ENCODE measurements at places on chromosomes 5 and 9.

GRCh38 chr5:97046270-97046982 lies 96.0 kb downstream of the LIX1 start:
- peak; percentile 21 for DNase-seq

- DNase-seq, result peak; percentile 71
These were observed 653 bp upstream of the HNRNPH1 start for GRCh38 chr5:179623906-179624741.

GRCh38 chr9:38205279-38205678 lies 136.3 kb upstream of the SHB start:
- DNase-seq, result no peak

DNA sequence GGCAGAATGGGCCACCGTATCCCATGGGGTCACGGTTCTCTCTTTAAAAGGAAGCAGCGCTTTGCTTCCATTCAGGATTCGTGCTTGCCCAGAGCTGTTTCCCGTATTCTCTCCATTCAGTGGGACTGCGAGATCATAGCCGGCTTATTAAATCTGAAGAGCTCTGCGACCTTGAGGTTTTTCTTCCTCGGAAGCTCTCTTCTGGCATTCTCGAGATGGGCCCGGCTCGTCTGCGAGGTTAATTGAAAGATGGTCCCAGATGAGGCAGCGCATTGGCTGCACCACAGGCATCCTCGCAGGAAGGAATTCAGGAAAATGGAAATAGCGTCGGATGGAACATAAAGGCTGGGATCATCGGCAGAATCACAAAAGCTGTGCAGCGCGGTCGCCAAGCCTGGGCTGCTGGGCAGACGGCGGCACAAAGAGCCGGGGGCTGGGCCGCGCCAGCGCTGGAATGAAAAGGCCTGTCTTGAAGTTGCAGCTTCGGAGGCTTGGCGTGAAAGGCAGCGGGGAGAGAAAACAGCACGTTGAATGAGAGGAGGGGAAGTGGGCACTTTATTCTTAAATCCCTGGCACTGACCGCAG lies 236.2 kb downstream of the IRX2 start:
- no peak for DNase-seq

DNA sequence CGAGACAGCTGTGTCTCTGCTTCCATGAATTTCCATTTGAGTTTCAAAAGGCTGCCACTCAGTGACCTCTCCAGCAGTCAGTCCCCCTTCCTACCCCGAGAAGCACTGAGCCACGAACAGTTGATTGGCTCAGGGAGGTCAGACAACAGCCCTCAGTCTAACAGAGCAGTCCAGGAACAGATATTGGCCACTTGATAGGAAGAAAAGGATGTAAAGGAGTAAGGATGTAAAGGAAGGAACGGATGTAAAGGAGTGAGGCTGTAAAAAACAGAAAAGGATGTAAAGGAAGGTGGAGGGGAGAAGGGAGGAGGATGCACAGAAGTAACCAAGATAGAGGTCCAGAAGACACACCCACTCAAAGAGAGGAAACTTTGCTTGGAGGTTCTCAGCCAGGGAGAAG lies 3.2 kb upstream of the NR4A3 start:
- DNase-seq, result no peak
